ENCODE measurements at places on chromosomes 5 and 9.

DNA sequence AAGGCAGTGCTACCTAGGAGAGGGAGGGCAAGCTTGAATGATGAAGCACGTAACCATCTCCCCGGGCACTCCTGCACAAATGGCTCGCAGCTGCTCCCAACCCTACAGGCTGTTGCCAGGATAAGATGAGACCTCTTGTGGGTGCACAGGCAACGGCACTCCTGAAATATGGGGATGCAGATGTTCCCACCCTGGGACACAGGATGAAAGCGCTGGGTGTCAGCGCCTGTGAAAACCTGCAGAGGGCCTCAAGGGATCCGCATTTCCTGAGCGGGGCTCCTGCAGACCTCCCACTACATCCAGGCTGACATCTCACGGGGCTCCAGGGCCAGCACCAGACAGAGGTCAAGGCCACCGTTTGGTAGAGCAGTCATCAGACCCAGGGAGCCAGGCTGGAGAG, 60.7 kb downstream of the SMIM23 start:
- no peak for DNase-seq

DNA sequence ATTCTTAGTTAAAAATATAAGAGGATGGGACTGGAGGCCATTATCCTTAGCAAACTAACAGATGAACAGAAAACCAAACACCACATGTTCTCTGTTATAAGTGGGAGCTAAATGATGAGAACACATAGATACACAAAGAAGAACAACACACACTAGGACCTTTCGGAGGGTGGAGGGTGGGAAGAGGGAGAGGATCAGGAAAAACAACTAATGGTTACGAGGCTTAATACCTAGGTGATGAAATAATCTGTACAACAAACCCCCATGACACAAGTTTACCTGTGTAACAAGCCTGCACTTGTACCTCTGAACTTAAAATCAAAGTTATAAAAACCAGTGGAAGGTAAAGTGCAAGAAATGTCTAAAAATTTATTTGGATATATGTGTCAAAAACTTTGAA, 1047.4 kb upstream of the C9orf72 start:
- DNase-seq, result no peak

DNA sequence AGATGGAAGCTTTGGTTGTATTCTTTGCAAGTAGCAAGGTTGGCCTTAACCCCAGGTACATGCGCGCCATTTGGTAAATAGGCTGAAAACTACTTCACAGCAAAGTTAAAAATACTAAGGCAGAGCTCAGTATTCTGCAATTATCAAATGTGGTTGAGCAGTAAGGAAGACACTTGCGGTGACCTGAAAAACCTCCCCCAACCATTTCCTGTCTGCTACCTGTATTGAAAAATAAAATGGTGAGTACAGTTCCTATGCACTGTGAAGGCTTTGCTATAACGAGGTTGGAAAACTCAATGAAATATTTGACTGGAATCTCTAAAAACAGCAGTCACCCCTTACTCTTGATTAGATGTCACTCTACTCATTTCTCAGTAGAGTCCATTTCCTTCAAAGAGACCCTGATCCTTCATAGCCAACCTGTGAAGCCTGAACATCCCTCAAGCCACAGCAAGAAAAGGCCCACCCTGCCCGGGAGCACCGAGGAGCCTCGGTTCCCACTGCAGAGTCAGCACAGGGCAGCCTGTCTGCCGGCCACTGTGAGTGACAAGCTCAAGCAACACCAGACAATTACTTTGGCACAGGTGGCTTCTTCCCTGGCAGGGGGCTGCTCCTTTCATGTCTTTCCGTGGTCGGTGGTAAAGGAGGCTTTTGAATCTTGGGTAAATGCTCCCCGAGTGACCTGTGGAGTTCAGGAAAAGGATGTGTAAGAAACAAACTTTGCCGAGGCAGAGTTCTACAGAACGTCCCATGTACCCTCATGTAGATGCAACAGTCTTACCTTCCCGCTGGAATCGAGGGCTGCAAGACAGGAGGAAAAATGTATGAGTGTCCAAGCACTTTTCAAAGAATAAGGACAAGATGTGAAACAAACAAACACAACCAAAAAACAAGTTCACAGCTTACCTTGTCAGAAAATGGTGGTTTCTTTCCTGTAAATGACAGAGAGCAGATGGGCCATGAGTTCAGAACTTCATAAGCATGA, 29.6 kb downstream of the C5orf58 start:
- no peak for DNase-seq

DNA sequence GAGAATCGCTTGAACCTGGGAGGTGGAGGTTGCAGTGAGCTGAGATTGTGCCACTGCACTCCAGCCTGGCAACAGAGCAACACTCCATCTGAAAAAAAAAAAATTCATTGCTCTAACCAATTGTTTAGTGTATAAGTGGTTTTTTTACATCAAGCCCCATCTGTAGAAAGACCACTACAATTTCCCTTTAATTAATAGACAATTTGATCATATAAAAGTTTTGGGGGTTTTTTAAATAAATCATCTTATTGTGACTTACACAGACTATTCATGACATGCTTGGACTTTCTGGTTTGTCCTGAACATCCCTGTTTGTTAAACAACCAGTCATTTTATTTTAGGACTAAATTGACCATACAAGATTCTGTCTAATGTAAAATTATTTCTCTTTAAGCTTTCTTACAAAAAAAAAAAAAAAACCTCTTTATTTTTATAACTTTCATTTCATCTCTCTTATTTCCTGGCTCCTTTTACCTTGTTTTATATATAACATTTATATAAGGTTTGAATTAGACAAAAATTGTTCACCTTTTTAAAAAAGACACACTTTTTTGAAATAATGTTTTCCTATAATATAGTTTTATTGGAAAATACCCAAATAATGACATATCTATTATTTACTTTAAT, 9.8 kb upstream of the FANCC start:
- DNase-seq, result no peak

DNA sequence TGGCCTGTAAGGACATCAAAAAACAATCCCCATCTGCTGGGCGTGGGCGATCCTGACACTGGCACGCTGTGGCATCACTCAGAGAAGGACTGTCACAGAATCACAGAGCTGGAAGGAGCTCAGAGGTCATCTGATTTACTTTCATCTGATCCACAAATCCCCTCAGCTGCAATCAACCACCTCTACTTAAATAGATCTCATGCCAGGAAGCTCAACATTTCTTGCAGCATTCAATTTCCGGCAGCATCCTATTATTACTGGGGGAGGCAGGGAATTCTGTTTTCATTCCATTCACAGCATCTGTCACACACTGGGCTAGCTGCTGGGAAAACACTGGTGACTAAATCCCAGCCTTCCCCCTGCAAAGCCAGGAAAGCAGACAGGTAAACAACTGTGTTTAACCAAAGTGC, 38.3 kb downstream of the RETREG1 start:
- DNase-seq, result no peak

DNA sequence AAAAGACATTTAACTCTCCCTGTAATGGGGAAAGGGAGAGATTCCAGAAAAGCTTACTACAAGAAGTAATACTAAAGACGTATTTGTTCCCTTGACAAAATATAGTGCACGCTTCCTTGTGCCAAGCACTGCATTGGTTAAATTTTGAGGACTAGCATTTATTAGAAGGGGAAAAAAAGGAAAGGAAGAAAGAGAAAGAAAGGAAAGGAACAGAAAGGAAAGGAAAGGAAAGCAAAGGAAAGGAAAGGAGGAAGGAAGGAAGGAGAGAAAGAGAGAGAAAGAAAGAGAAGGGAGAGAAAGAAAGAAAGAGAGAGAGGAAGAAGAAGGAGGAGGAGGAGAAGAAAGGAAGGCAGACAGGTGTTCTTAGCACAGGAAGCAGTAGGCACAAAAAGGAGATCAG, 110.1 kb upstream of the CDH6 start:
- DNase-seq, result no peak

DNA sequence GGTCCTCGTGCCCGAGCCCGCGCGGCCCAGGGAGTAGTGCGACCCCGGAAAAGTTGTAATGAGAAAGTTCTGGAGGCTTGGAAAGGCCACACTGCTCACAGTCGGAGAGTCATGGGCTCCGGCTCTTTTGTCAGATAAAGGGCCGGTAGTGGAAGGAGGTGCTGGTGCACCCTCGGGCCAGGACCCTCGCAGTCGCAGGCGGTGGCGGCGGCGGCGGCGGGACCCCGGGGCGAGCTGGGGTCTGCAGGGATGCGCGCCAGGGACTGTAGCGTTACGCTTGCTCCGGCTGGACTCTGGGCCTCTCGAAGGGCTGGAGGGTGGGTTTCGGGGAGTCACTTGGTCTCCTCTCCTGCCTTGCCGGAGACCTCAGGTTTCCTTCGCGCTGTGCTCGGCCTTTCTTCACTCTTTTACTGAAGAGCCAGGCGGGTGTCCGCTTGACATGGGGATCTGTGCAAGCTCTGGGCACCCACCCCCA, 1.5 kb downstream of the RORB start:
- no peak for DNase-seq

GRCh38 chr5:177334781-177335700, 16.4 kb downstream of the LMAN2 start:
- no peak for DNase-seq

GRCh38 chr5:177126771-177127170, 6.8 kb upstream of the NSD1 start:
- DNase-seq, result no peak

- no peak for DNase-seq
Observed at GRCh38 chr9:129231022-129231739, 53.1 kb upstream of the IER5L start.

DNA sequence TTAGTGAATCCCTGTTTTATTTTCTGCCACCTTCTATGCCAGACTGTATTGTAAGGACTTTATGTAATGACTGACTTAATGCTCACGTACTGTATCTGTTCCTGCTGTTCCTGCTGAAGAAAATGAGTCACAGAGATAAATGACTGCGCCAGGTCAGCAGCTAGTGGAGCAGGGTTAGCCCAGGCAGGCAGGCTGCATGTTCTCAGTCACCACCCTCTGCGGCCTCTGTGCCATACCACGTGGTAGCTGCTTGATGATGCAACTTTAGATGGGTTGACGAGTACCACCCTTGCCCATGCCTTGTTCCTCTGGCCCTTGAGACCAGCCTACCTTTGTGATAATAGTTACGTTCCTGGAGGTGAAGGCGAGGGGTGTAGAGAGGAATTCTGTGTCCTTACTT, 161.9 kb downstream of the TRIO start:
- DNase-seq, result no peak

DNA sequence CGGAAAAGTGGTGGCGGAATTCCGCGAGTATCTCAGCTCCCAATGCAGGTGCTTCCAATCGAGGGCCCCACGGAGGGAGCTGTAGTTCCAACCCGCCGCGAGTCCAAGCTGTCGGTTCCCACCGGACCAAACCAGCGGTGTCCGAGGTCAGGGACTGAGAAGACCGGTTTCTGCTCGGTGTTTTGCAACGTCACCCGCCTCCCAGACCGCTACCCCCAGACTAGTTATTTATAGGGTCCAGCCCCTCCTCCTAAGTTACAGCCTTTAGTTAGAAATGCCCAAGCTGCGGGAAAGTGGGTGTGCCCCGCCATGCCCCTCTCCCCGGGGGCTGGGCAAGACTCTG, 677 bp upstream of the MYORG start:
- no peak for DNase-seq

GRCh38 chr5:159027504-159027903, 72.2 kb downstream of the EBF1 start:
- DNase-seq, result no peak

GRCh38 chr5:101390151-101390908, 487.2 kb upstream of the ST8SIA4 start:
- DNase-seq, result no peak

DNA sequence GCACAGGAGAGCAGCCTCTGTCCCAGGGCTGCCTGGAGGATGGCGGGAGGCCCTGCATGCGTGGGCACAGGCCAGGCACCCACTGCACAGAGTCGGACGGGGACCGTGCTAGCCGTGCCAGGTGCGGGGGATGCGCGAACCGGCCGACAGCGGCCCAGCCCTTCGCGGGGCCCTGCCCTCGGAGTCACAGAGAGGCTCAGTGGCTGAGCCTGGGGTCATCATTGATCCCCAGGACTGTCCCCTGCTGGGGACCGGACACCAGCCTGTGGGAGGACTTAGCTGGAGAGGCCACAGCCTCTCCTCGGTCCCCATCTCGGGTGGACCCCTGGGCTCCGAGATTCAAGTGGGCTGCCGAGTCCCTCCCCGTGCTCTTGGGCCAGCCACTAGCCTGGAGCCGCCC, 19.1 kb upstream of the LAMC3 start:
- DNase-seq, result no peak

DNA sequence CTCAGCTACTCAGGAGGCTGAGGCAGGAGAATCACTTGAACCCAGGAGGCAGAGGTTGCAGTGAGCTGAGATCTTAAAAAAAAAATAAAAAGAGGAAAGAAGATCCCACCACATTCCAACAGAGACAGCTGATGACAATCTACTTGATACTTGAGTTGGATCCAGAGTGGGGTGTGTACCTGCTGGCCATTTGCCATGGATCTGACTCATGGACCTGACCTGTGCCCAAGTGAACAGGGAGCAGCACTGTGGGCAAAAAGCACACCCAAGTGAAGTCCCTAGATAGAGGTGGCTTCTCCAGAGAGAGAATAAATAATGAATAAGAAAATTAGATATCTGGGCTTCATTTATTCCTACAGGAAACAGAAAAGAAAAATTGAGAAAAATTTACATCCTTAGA, 81.2 kb upstream of the MIER3 start:
- no peak for DNase-seq

- no peak for DNase-seq
Observed at GRCh38 chr5:149682532-149683075, 47.5 kb upstream of the PPARGC1B start.

GRCh38 chr5:172534229-172535107, 80.1 kb upstream of the SH3PXD2B start:
- DNase-seq, result no peak

- no peak for DNase-seq
Observed at GRCh38 chr5:85140471-85140870, 755.8 kb upstream of the EDIL3 start.

DNA sequence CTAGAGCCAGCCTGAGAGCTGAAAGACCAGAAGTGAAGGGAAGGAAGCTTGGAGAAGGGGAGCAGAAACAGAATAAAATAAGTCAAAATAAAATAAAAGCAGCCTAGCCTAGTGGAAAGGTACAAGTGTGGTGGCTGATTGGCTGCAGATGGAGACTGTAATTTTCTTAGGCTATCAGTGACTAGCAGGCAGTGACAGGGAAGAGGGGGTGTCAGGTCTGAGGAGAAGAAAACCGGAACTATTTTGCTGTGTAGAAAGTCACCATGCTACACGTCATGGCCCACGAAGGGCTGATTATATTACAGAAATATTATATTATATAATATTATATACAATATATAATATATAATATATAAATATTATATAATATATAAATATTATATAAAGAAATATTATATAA, 98.1 kb upstream of the TAF11L2 start:
- no peak for DNase-seq

- DNase-seq, result no peak
Observed at GRCh38 chr5:175701797-175702196, 43.9 kb downstream of the HRH2 start.

- DNase-seq, result no peak
Observed at GRCh38 chr5:79590396-79590999, 21.7 kb upstream of the TENT2 start.

DNA sequence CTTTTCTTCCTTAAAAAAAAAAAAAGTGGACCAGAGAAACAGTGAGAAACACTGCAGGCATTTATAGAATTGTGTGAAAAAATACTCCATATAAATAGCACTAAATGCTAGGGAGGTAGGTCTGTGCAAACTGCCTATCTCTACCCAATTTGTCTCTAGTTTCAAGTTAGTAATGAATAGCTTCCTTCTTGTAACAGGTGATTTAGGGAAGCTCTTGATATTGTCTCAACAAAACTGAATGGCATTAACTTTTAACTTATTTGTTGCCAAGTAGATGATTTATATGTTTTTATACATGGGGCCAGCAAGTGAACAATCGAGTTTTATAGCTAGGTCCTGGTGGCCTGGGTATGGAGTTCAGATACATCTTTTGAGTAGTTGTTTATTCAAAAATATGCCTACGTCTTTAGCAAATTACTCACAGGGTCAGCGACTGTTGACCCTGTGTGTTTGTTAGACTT, 283.6 kb downstream of the NR3C1 start:
- DNase-seq, result no peak
